ENCODE measurements at places on chromosomes 3 and 15.

- no peak for DNase-seq
Observed at GRCh38 chr15:63351170-63351569, 30.5 kb downstream of the CA12 start.

GRCh38 chr15:39548561-39548960, 32.3 kb upstream of the THBS1 start:
- no peak for DNase-seq

GRCh38 chr3:134753999-134754742, 40.9 kb upstream of the EPHB1 start:
- no peak for DNase-seq

DNA sequence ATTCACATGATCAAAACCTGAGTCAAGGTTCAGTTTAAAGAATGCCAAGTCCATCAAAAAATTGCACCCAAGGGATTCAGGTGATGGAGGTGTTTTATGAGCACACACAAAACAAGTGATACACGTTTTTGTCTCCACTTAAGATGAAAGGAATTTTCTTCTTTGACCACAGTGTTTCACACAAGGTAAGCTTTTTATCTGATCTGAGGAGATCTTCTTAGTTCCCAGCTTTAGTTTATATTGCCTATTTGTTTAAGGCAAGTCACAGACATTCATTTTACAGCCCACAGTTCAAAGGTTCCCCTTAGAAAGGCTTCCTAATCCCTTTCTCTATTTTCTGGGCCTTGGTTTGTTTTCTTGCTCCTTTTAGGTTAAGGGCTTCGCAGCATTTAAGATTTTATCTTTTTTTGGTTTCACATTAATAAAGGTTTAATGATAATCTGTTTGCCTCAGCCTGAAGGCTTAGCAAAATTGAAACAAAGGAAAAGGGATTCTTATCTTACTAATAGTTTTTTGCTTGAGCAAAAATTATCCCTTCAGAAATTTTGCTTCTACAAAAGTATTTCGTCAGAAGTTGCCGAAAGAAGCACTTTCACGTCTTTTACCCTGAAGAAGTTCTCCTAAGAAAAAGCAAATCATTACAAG, 420.5 kb upstream of the NAALADL2 start:
- DNase-seq: no peak
